ENCODE measurements at places on chromosomes 4 and X. TPM values are rescaled to one million over a fixed set of nuclear protein-coding genes. Genes with fewer than 3 reads are reported as not detected.

DNA sequence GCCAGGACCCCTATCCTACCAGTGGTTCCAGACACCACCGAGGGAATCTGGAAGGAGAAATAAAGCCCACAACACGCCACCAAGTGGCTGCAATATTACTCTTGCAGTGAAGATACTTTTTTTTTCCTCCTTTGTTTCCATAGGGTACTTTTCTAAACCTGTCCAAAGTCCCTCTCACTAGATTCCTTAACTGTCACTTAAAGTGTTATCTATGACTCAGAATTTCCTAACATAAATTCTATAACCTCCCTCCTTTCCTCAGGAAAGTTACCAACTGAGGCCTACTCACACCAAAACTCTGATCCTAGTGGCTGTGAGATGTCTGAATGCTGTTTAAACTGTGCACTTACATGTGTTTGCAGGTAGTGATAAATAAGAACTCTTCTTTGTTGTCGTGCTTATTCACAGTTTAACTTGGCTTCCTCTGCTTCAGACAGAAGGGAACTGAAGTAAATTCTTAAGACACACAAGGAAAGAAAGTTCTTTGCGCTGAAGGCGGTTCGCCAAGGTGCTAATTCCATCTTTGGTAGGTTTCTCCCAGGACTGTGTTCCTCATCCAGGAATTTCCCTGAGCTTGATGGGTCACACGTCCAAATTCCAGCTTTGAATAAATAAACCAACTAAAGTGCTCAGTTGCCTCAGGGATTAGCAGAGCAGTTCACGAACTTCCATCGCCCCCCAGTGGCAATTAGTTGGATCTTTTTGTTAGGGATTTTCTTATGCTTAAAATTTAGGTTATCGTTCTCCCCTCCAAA is 10.7 kb upstream of the HCCS start:
- no peak overlapping the region for H3K4me3 ChIP-seq
- no peak for DNase-seq
- H3K36me3 ChIP-seq: no peaks in the 10 kb centered on the region
- H3K4me1 ChIP-seq: no peaks in the 10 kb centered on the region
- no peak overlapping the region for H3K27ac ChIP-seq

DNA sequence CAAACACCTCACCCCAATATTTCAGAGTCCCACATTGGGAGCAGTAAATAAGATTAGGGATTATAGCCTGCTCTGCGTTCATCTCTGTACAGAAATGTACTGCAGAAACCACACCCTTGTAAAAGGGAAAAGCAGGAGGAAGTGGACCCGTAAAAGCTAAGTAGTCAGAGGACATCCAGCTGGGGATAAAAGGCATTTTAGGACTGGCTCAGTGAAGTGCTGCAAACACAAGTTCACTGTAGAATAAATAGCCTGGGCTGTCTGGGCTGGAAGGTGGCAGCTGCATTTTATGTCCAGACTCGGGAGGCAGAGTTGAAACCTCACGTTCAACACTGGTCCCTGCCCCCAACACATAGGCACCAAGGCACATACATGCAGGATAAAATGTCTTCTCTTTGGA is 178.7 kb upstream of the FAT1 start:
- H3K4me3 ChIP-seq: no peak overlapping the region
- no peaks in the 10 kb centered on the region for H3K27me3 ChIP-seq
- no peak overlapping the region for H3K27ac ChIP-seq
- no peak for DNase-seq
- H3K36me3 ChIP-seq: no peaks in the 10 kb centered on the region
- peaks cover 11% of the 10 kb centered on the region for H3K4me1 ChIP-seq

DNA sequence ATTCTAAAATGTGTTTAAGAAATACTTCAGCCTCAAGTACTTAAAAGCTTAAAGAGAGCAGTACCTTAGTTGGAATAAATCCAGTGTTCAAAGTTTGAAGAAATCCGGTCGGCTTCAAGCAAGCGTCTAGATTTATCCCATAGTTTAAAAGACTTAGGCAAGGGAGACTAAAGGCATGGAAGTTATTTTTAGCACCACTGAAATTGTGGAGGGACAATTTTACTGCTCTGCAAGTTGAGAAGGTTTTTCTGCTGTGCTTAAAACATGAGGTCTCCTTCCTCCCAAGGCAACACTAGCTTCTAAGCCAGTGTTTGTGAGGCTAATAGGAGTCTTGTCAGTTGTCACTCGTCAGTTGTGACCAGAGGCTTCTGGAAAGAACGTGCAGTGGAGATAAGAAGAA is 183.5 kb downstream of the MSL3 start:
- no peaks in the 10 kb centered on the region for H3K36me3 ChIP-seq
- peak overlapping the region; percentile 45 for H3K4me3 ChIP-seq
- no peak overlapping the region for H3K27ac ChIP-seq
- no peaks in the 10 kb centered on the region for H3K4me1 ChIP-seq
- DNase-seq: no peak

DOK7 gene
- 7.1 TPM for total RNA-seq

GBA3 gene
- not detected for total RNA-seq

PTCHD1 gene
- total RNA-seq: not detected
